ENCODE measurements at places on chromosomes 6 and 20.
A peak's percentile ranks its signal among the peaks of the same experiment; 100 is the strongest.

DNA sequence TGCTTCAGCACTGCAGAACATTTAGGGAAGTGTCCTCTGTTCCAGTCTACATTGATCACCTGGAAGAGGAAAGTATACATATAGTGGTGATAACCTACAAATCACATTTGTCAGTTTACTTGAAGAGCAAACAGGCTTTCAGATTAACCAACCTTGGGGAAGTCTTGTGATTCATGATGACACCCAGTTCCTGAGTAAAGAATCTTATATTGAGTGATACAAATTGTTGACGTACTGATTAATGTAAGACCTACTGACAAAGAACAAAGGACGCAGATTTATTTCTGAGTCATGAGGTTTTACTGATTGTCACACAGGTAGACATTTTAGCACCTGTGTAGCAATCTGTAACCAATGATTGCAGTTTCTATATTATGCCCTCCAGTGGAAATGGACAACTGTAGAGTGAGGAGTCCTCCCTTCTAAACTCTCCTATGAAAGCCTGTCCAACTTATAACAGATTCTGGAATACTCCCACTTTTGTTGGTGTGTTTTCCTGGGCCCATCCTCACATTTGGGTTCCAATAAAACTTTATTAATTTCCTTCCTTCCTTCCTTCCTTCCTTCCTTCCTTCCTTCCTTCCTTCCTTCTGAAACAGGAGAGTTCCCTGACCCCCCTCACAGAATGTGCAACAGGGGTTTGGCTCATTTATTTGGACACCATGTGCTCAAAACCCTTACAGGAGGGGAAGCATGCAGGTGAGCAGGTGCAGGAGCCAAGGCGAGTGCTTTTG is 113.5 kb downstream of the SLC35B3 start:
- DNase-seq, result no peak

GRCh38 chr6:101630941-101631340 is 237.4 kb downstream of the GRIK2 start:
- DNase-seq, result no peak

- DNase-seq, result no peak
Observed at GRCh38 chr6:110357664-110358552, at the start of gene METTL24. TSS of gene METTL24 (minus strand) at chr6:110358349. CDS start at chr6:110358272, 77 bp downstream.

DNA sequence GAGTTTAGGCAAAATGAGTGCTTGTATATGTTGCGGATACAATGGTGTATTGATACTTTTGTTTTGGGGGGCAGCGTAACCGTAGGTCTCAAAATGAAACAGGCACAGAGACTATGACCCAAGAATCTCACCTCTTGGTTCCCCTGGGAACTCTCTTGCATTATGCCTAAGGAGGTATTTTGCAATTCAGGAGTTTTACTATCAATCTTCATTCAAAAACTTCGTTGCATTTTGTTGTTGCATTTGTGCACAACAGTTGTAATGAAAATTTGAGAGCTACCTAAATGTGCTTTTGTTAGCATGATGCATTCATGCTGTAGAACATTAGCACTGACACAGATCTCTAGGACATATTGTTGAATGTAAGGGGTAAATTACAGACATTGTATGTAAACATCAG is 18.2 kb downstream of the VTA1 start:
- DNase-seq, result no peak

- DNase-seq, result no peak
Observed at GRCh38 chr6:167276772-167277533, 14.2 kb upstream of the UNC93A start.

DNA sequence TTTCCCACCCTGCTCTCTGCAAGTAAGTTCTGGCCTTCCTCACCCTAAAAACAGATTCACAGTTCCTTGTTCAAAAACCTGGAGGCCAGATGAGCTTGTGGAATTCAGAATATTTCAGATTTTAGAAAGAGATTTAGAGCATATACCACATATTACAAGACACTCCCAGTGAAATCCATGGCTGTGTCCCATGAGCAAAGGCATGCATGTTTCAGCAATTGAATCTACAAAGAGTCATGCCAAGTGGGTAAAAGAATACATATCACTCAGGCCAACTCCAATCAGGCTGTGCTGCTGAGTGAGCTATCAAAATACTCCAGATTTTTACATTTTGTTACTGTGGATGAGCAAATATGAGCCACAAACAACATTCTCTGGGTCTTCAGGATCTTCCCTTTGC is 10.2 kb upstream of the NEDD9 start:
- DNase-seq, result no peak

GRCh38 chr6:3848380-3848779 is 793 bp upstream of the FAM50B start:
- DNase-seq, result no peak

GRCh38 chr6:1667012-1667804 is 57.5 kb downstream of the FOXC1 start:
- no peak for DNase-seq

DNA sequence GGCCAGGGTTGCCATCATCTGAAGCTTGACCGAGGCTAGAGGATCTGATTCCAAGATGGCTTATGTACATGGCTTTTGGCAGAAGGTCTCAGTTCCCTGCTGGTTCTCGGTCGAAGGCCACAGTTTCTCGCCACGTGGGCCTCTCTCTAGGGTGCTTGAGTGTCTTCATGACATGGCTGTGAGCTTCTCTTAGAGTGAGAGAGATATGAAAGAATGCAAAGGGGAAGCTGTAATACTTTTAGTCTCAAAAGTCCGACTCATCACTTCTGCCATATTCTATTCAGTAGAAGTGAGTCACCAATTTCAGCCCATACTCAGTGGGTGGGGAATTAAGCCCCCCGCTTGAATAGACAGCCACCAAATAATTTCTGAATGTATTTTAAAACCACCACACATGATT is 94.2 kb downstream of the UTRN start:
- DNase-seq, result no peak

DNA sequence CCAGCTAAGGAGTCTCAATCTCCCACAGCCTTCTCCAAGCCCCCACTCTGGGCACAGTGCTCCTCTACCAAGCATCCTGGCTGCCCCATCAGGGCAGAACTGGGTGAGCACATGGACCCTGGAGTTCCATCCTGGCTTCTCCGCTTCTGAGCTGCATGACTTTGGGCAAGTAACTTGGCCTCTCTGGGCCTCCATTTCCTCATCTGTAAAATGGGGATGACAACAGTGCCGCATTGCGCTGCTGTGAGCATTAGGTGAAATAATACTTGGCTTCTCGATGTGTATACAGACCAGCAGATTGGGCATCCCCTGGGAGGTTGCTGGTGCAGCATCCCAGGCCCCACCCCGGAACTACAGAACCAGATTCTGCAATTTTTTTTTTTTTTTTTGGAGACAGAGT is 8.3 kb upstream of the RIPOR3 start:
- no peak for DNase-seq

DNA sequence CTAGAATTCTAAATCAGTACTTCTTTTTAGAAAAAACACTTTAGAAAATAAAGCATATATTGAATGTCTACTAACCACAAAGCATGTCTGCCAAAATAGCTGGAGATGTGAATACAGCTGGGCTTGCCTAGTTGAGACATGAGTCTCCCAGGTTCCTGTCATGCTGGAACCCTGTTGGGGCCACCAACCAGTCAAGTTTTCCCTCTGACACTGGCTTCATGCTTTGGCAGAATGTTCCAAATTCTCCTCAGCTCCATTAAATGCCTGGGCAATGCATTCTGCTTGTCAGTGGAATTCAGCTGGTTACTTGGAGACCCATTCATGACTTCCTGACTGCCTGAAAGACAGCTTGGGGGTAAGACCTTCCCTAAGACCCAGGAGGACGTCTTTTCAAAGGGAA is 87.2 kb downstream of the PRND start:
- no peak for DNase-seq

DNA sequence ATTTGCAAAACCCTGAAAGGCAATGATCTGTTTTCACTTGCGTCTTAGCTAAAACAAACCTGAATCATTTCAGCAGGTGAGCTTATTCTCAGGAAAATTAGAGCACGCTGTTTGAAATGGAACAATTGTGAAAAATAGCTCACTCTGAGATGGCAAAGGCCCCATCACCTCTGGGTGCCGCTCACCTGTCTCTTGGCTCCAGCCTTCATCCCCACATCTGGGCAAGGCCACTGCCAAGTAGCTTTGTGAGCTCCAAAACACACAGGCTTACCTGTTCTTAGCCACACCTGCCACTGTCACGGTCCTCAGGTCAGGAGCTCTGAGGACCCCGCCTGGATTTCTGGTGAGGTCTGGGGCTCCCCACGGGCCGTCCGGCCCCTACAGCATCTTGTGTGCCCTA is 66.7 kb downstream of the SMOC2 start:
- DNase-seq, result no peak

- DNase-seq, result no peak
Observed at GRCh38 chr6:42938987-42939809, 9.9 kb downstream of the CNPY3 start.

- no peak for DNase-seq
Observed at GRCh38 chr20:34947336-34947735, 8.3 kb downstream of the GSS start.

DNA sequence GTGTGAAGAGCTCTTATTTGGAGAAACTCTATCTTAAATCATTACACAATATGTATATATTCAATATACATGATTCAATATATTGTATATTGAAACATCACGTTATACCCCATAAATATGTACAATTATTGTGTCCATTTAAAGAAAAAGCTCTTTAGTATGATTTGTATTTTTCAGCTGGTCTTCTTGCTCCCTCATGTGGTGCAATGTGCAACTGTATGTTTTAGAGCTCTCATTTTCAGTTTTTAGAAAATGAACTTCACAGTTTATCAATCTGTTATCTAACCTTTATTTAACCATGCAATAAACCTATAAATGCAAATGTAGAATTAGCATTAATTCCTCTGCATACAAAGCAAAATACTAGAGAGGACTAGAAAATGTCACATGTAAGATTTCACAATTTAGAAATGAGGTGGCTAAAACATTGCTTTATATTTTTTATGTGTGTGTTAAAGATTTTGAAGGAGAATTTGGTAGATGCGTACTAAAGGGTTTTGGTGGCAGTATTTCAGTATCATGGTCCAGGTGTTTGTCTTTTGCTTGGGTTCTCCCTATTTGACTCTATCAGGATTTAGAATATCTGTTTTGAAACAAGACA is 167.1 kb downstream of the PHF3 start:
- DNase-seq, result no peak

- DNase-seq, result no peak
Observed at GRCh38 chr6:151128763-151129370, 110.9 kb upstream of the AKAP12 start.

DNA sequence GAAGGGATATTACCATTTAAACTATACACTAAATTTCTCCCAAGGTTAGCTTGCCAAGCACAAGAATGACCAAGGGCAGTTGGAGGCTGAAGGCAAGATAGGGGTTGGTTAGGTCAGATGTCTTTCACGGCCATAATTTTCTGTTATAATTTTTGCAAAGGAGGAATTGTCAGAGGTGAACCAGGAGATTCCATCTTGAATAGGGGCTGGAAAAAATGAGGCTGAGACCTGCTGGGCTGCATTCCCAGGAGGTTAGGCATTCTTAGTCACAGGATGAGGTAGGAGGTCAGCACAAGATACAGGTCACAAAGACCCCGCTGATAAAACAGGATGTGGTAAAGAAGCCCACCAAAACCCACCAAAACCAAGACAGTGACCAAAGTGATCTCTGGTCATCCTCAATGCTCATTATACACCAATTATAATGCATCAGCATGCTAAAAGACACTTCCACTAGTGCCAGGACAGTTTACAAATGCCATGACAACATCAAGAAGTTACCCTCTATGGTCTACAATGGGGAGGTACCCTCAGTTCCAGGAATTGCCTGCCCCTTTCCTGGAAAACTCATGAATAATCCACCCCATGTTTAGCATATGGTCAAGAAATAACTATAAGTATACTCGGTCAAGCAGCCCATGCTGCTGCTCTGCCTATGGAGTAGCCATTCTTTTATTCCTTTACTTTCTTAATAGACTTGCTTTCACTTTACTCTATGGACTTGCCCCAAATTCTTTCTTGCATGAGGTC is 371.8 kb upstream of the SULF2 start:
- DNase-seq, result no peak

DNA sequence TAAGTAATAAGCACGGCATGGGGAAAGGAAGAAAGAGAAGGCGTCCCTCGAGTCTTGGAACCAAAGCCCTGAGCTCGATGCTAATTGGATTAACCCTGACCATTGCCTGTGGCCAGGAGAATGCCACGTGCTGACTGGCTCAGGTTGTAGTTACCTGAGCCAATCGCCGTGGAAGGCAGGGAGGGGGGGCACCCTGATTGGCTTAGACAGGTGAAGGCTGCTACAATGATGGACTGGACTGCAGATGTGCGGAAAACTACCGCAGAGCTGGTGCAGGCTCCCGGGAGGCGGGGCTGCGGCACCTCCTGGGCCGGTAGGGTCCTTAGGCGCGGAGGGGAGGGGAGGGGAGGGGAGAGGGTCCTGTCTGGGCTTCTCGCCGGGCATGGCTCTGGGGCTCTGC is 121.3 kb downstream of the TFAP2C start:
- DNase-seq, result no peak

GRCh38 chr6:18997375-18997826 is 610.3 kb downstream of the RNF144B start:
- DNase-seq, result no peak

DNA sequence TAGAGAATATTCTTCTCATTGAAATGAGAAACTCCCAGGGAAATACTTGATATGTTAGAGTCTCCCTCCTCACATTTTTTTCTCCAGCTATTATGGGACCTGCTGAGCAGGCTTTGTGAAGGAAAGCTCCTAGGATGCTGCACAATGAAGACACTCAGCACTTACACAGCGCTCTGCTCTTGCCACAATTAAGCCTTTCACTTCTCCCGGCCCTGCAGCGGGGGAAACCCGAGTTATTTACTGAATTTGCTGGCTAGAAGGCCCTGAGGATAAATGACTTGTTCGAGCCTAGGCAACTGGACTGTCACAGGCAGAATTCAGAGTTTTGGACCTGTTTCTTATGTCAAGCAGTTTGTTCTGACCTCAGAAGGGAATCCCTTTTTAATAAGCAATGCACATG is 102.0 kb downstream of the MAP3K7 start:
- no peak for DNase-seq

GRCh38 chr6:6856538-6857523 is 250.9 kb upstream of the RREB1 start:
- DNase-seq, result peak; percentile 3

DNA sequence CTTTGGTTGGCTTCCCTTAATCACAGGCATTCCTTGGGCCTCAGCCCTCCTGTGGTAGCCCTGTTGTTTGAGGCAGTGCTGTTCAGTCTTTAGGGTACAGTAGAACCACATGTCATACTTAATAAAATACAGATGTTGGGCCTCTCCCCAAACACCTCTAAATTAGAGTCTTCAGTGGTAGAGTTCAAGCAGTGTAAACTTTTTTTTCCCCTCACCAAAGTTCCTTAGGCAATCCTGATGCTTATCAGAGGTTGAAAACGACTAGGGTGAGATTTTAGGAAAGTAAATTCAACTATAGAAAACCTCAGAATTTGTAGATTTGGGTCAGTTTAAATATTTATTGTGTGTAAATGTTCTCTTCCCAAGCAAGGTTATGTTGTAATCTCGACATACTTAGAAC is 44.6 kb downstream of the BLTP3A start:
- DNase-seq, result no peak

DNA sequence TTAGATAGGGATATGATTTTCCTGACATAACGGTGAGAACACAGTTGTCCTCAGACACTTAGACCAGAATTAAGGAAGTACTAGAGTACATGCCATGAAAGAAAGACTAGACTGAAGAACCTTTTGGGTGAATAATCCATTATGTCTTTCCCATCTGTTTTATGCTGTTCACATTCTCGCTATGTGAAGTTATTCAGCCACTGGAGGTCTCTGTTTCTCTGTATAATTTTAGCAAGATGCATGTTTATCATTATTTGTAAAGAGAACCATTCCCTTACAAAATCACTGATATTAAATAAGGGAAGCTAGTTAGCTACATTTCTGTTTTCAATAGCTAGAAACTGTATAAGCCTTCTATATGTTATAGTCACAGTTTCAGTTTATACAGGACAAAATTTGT is 391.9 kb downstream of the CD109 start:
- DNase-seq, result no peak
